ENCODE measurements at places on chromosomes 13 and 19.

DNA sequence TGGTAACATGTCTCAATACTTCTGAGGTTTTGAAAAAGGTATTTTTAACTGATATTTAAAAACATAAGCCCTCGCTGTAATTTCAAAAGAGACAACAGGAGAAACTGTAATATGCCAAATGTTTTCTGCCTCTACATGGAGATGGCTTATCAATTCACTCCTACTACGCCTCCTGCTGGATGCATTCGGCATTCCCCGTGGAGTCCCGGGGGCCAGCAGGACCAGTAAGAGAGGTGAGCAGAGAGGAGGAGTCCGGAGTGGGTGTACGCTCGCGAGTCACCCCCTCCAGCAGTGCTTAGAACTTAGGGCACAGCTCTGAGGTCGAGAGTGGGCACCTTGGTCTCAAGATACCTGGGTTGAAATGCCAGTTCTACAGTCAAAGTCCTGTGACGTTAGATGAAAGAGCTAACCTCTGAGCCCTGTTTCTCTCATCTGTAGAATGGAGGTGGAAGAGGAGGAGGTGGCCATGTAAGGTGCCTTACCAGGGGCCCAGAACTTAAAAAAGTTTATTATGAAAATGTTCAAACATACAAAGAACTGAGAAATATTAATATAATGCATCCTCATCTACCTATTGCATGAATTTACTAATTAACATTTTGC is 110.2 kb downstream of the STK24 start:
- DNase-seq = peak; percentile 43

DNA sequence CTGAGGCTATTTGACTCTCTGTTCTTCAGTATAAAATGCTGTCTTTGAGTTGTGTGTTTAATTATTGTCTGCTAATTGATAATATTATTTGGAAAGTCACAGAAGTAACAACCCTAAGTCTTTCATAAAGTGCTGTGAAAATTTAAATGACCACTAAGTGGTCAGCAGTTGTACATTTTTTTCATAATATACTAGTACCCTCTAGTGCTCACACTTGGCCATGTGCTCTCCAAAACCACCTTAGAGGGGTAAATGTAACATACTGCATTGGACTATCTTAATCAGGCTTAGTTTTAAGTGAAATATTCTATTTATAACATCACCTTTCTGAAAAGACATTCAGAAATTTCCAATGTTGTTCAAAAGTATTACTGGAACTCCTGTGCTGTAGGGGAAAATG is 745.3 kb downstream of the GPC5 start:
- peak; percentile 3 for DNase-seq

- no peak for DNase-seq
These were observed 11.3 kb downstream of the ZNF571 start for GRCh38 chr19:37583340-37583739.

GRCh38 chr13:76213423-76213904 is 577.3 kb downstream of the LMO7 start:
- no peak for DNase-seq

- DNase-seq = no peak
These were observed 2.6 kb downstream of the BBC3 start for GRCh38 chr19:47228168-47228936.

- DNase-seq = no peak
These were observed 60.4 kb downstream of the MYO9B start for GRCh38 chr19:17136021-17136420.

DNA sequence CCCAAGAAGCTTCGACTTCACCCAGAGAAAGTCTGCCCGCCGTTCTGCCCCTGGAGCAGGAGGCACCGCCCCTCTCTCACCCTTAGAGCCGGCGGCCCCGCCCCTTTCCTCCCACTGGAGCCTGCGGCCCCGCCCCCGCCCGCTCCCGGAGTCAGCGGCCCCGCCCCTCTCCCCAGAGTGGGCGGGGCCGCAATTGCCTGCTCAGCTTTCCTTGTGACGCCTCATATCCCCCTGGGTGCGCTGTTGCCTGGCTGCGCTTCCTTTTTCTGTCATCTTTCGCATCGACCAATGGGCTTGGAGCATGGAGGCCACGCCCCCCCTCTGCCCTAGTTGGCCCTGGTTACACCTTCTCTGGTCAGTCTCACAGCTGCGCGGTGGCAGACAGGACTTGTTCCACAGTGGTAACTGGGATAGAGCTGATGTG is 38.2 kb upstream of the ZNF492 start:
- no peak for DNase-seq

GRCh38 chr13:49499889-49500660 is 4.3 kb downstream of the PHF11 start:
- peak; percentile 63 for DNase-seq

GRCh38 chr13:36130552-36131221 is 495 bp downstream of the DCLK1 start:
- peak; percentile 7 for DNase-seq

DNA sequence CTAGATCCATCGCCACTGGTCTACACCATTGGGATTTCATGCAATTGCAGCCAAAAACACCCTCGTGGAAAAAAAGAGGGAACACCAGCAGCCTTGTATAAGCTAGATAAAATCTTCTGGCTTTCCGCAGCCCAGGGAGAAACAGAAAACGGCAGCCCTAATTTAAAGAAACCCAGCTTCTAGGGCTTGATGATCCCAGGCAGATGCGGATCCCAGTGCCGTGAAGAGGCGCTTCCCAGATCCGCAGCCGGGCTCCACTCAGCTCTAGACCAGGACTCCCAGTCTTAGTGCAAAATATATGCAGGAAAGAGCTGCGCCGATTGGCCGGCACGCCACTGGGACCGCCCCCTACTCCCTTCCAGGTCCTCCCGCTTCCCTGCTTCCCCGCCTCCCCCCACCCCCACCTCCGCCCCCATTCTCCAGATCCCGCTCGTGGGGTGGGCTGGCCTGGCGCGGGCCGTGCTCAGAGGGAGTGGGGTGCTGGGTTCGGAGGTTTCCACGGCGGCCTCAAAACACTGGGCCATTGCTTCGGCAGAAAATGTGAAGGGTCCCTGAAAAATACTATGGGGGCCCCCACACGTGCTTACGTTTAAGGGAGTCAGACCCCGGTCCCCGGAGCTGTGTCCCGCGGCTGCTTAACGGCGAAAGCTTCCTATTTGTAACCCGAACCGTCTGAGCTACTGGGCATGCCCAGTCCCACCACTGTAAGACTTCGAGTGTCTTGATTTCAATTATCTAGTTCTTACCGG is 63.1 kb downstream of the SERP2 start:
- peak; percentile 94 for DNase-seq

DNA sequence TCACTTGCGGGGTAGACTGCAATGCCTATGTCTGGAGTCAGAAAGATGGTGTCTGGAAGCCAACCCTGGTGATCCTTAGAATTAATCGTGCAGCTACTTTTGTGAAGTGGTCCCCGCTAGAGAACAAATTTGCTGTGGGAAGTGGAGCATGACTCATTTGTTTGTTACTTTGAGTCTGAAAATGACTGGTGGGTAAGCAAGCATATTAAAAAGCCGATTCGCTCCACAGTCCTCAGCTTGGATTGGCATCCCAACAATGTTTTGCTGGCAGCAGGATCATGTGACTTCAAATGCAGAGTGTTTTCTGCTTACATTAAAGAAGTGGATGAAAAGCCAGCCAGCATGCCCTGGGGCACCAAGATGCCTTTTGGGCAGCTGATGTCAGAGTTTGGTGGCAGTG is 9.5 kb upstream of the ERVV-1 start:
- DNase-seq = no peak

- DNase-seq = no peak
These were observed 7.9 kb downstream of the CFD start for GRCh38 chr19:867301-867793.

DNA sequence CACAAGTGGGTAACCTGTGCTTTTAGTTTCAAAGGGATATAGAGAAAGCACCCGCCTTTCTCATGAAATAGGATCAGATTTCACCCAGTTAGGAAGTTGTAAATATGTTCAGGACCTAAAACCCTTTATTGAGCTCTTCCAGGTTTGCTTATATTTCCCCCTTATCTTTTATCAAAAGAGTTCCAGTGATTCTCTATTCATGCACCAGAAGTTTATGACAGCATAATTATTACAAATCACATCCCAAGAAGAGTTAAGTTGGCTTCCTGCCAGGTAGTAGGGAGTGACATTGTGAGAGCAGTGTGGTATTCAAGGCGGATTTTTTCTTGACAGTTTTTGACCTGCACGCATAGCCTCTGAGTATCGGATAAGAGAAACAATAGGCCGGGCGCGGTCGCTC is 190.3 kb downstream of the STK24 start:
- no peak for DNase-seq

- DNase-seq = no peak
These were observed 5.1 kb upstream of the ZNF77 start for GRCh38 chr19:2949939-2950285.

DNA sequence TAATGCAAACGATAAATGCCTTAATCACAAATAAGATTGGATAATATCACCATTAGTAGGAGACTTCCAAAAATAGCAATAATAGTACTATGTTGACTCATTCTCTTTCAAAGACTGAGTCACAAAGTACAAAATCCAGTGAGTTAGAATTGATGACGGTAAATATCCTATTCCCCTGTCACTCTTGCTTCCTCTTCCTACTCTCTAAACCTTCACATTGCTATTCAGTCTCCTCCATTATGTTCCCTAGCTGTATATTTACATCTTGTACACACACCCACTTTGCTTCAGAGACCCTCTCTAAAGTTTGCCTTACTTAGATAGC is 26.3 kb upstream of the INTS6 start:
- peak; percentile 71 for DNase-seq

GRCh38 chr19:17946965-17947784 is 14.4 kb downstream of the CCDC124 start:
- DNase-seq = no peak

- DNase-seq = peak; percentile 30
These were observed 69.6 kb upstream of the PCDH9 start for GRCh38 chr13:67299751-67300150.

DNA sequence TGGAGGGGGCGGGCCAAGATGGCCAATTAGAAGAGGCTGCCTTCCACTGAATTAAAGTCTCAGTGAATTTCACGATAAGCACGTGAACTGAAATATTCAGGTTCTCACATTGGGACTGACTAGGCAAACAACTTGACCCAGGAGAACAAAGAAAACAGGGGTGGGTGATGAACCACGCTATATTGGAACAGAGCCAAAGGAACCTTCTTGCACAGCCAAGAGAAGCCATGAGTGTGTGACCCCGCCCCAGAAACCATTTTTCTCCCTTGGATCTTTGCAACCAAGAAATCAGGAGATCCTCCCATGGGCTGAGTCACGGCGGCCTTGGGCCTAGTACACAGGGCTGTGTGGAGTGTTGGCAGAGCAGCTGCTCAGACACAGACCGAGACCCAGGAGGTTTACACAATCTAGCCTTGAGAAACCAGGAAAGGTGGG is 36.8 kb downstream of the ERICH4 start:
- no peak for DNase-seq

DNA sequence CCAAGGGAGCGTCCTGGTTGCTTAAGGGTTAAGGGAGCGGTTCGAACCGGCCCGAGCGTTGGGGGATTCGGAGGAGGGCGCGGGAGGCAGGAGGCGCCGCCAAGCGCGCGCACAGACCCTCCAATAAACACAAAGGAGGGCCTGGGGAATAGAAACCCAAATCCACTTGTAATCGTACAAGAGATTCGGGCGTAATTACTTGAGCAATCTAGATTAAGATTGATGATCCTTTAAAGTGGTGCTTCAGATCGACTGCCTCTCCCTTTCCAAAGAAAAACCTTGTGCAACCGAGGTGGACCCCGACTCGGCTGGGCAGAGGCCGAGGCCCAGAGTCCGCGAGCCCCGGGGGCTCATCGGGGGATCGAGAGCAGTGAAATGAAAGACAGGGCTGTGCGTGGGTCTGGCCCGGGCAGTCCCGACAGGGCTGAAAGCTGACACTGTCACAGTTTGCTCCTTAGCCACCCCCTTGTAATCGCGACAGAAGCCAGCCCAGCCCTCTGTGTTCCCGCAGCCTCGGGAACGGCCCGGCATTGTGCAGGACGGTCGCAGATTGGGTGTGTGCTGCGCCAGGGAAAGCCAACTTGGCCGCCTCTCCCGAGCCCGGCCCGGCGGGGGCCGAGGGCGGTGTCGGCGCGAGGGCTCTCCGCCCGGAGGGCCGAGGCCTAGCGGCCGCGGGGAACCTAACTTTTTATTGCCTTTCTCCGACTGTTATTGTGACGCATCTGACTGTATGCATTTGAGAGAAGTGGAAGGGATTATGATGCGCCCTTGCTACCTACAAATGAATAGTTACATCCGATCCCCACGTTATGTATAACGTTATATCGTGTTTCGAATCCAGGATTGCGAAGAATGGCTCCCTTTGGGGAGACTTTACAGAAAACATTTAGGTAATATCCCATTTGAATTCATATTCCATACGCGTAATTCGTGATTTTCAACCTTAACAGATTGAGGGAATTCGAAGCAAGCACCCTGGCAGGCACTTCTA is 5.5 kb downstream of the MAB21L1 start:
- peak; percentile 37 for DNase-seq

- DNase-seq = no peak
These were observed 11.4 kb downstream of the TPGS1 start for GRCh38 chr19:518598-519231.

DNA sequence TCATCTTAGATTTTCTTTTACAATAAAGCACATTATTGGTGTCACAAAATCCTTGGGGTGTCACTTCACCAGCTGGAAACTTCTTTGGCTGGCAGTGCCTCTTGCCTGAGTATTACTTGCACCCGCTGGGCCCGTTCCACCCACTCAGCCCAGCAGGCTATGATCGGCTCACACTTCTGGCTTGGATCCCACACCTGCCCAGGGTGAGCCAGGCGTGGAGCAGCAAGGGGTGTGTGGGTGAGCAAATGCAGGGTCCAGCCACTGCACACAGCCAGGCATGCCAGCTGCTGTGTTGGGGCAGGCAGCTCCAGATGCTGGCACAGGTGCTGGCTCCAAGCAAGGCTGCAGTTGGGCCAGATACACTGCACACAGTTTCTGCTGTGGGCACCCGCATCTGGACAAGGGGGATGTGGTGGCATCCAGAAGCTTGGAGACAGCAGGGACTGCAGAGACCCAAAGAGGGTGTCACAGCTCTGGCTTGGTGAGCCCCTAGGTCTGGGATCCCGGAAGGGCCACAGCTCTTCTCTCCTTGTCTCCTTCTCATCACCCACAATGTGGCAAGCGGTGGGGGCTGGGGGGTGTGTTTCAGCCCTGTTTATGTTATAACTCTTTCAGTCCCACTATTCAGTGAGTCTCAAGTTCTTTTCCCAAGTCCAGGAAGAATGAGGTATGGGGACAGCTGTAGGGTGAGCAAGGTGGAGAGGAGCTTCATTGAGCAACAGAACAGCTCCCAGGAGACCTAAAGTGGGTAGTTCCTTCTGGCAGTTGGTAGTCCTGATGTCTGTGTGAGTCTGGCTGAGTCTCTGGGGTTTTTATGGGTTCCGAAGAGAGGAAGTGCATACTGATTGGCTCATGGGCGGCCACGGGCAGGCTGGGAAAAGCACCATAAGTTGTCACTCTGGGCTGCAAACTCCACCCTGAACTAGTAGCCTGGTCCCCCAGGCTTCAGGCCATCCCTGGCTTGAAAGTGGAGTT is 25.3 kb upstream of the TBC1D4 start:
- no peak for DNase-seq
